Effector CD4-positive, alpha-beta T cell (primary cell): ENCODE measurements at places on chromosomes 12 and 14.

- no peak for DNase-seq
Observed at GRCh38 chr14:67515386-67516079, 17.6 kb upstream of the PLEKHH1 start.

GRCh38 chr14:92456215-92457015 is 57.2 kb upstream of the RIN3 start:
- DNase-seq, result no peak

DNA sequence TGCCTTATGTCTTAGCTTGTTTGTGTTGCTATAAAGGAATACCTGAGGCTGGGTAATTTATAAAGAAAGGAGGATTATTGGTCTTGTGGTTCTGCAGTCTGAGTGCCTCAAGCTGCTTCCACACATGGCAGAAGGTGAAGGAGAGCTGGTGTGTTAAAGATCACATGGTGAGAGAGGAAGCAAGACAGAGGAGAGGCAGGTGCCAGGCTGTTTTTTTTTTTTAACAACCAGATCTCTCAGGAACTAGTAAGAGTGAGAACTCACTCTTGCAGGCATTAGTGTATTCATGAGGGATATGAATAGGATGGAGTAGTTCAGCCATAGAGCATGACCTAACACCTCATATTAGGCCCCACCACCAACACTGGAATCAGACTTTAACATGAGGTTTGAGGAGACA is 123.4 kb downstream of the CMAS start:
- no peak for DNase-seq

DNA sequence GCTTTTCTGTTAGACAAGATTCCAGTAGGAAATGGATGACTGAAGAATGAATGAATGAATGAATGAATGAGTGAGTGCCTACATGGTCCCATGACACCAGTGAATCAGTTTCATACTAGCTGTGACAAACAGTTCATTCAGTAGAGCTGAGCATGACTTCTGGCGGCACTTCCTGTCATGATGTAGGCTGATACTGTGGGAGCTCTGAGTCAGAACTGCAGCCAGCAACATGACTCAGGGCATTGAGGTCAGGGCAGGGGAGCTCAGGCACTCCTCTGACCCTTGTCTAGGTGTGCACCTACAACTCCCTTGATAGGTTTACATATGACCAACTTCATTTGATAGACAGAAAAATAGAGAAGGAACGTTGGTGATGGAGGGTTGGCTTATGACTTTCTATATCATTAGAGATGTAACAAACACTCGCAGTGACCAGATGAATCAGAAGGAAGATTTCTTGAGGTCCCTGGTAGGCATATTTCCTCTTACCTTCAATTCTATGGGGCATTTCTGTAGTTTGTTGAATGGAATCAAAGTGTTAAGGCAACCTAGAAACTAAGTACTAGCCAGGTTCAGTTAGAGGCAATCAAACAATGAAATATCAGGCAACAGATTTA is 139.3 kb upstream of the ARHGAP5 start:
- DNase-seq, result no peak

- no peak for DNase-seq
Observed at GRCh38 chr14:71661441-71661840, 270.8 kb upstream of the RGS6 start.

DNA sequence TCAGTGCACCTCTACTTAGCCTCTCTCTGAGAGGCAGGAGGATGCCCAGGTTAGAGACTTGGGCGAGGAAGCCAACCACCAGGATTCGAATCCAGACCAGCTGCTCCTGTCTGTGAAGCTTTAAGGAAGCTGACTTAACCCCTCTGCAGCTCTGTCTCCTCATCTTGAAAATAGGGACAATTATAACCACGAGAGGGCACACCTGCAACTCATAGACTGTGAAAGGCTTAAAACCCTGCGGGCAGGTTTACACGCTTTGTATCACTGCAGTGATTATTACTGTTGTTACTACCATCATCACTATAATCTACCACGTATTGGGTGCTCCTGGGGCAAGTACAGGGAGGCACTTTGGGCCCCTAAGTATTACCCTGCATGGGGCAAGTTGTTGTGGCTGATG is 379.8 kb downstream of the VRK1 start:
- peak; percentile 28 for DNase-seq

DNA sequence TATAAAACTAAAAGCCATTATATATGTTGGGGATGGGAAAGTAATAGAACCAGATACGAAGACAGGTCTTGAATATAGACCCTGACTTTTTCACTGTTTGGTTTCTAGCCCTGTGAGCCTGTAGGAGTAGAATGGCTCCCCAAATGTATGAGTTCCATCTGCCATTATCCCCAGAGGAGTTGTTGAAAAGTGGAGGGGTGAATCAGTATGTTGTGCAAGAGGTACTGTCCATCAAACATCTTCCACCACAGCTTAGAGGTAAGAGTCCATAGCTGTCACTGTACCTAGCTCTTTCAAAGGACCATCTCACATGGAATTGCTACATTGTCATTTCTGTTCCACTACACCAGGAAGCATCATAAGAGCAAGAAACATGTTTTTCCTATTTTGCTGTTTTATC is 1.1 kb downstream of the NCAPD2 start:
- no peak for DNase-seq

DNA sequence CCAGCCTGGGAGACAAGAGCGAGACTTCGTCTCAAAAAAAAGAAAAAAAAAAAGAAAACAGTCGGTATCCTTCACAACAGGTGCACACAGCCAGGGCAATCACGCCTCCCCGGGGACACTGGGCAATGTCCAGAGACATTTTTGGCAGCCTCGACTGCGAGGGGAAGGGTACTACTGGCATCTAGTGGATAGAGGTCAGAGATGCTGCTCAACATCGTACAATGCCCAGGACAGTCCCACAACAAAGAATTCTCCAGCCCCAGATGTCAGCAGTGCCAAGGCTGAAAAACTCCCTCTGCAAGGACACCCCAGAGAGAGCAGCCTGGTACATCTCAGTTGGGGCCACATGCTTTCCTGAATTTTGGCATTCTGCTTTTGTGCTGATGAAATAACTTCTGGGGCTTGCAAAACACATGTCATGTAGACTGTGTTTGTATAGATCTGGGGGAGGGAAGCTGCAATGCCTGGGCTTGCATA is 21.5 kb downstream of the ALDH2 start:
- DNase-seq, result no peak

DNA sequence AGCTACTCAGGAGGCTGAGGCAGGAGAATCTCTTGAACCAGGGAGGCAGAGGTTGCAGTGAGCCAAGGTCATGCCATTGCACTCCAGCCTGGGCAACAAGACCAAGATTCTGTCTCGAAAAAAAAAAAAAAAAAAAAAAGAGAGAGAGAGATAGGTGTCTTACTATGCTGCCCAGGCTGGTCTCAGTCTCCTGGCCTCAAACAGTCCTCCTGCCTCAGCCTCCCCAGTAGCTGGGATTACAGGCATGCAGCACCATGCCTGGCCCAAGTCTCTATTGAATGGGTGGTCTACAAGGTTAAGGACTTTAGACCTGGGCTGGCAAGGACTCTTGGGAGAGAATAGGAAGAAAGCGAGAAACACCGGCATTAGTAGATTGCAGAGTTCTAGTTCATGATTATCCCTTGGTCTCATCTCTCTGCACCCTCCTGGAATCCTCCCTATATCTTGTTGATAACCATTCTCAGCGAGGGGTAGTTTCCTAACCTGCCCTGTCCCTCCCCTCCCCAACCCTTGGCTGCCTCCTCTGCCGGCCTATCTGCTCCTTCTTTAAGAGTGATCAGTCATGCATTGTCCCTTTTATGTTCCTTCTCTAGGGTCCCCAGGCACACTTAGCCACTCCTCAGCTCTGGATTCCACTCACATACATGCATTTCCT is 128.1 kb upstream of the MAP1LC3B2 start:
- DNase-seq, result no peak
